Activated CD8-positive, alpha-beta memory T cell treated with anti-CD3 and anti-CD28 coated beads for 4 hours (primary cell): ENCODE measurements at places on chromosomes 4 and X.

- no peak for DNase-seq
Observed at GRCh38 chrX:129744861-129745321, 6.1 kb downstream of the XPNPEP2 start.

DNA sequence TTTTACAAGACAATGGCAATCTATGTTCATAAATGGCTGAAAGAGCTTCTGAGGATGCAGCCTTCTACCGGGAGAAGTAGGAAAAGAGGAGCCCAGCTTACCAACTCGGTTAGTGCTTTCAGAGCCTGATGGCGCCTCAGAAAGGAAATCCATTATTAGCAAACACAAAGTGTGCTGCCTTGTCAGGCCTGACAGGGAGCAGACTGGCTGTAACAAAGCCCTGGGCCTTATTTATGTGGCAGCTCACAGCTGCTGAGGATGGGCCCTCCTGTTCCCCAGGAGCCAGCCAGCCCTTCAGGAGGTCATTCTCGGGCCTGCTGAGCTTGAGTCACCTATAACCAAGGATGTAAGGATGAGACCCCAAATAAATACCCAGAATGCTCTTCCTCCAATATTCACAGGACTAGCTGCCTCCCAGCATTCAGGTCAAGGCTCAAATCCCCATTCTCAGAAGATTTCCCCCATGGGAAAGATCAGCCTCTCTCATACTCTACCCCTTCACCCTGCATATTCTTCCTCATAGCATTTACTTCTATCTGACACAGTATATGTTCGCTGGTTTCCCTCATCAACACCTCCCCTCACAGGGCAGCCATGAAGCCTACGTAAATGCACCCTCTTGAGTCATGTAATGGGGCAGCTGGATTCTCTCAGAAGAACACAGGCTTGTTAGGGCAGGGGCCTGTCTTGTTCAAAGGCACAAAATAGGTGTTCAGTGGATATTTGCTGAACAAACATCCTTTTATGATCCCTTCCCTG, 227.0 kb upstream of the RASGEF1B start:
- DNase-seq, result no peak

DNA sequence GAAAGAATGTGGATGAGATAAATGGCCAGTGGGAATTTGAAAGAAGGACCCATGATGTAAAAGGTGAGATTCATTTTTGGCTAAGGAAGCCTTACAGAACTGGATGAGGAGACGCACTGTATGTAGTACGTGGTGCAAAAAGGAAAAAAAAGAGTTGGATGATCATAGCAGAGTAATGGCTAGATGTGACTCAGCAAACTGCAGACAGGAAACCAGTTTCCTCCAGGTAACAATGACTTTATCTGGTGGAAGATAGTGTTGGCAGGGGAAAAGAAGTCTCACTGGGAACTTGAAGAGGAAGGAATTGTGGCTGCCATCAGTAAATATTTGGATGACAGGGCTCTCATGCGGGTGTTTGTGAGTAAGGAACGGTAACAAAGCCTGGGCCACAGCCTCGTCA, 243.2 kb downstream of the CPE start:
- no peak for DNase-seq

DNA sequence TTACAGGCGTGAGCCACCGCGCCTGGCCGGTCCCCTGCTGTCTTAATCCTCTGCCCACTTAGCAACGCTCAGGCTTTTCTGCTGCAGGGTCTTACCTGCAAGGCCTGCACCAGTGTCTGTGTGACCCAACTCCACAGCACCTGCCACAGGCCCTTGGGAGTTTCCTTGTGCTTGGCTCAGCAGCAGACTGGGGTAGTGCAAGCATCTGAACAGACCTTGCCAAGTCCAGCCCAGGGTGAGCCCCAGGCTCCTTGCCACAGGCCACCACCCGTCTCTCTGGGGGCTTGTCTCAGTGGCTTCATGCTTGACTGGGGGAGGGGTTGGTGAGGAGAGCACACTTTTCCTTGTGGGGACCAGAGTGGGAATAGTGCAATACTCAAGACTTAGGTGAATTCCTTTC, 87.0 kb downstream of the FAM193A start:
- DNase-seq, result no peak

DNA sequence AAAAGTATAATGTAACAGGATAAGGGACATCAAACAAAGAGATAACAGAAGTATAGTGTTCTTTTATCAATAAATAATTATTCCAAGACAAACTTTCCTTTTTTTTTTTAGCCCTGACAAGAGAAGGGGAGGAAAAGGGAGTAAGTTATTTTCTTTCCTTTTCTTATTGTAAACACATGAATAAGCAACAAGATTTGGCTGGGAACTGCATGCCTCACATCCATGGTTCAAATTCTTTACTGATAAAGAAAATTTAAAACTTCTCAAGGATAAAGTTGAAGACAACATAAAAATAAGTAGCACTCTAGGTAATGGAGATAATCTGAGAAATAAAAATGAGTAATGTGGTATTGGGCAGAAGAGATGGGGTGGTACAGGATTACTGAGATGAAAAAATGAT, 71.6 kb downstream of the NEK1 start:
- DNase-seq, result no peak

GRCh38 chr4:137599734-137600133, 67.4 kb upstream of the PCDH18 start:
- DNase-seq, result no peak

DNA sequence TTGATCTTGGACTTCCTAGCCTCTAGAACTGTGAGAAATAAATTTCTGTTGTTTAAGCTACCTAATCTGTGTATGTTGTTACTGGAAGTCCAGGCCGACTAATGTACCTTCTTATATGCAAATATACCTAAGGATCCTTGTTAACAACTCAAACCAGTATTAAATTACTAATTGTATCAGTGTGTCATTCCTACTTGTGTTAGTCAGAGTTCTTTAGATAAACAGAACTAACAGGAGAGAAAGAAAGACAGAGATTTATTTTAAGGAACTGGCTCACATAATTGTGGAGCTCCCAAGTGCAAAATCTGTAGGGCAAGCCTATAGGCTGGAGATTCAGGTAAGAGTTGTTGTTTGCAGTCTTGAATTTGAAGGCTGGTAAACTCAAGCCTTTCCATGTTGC, 120.0 kb downstream of the ADGRL3 start:
- no peak for DNase-seq

DNA sequence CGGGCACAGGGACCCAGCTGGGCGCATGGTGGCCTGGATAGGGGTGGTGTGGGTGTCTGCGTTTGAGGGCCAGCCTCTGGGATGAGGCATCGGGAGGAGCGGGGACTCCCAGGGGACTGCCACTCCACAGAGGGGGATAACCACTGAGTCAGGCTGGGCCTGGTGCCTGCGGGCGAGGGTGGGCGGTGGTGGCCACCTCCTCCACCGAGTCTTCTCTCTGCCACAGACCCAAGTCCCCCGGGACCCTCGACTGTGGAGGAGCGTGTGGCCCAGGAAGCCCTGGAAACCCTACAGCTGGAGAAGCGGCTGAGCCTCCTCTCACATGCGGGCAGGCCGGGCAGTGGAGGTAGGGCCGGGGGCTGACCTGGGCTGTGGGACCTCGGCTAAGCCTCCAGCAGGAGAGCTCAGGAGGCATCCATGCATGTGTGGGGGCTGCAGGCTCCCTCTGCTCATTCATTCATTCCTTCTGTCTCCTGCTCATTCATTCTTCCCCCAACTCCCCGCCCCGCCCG, 26.4 kb downstream of the DOK7 start:
- no peak for DNase-seq

DNA sequence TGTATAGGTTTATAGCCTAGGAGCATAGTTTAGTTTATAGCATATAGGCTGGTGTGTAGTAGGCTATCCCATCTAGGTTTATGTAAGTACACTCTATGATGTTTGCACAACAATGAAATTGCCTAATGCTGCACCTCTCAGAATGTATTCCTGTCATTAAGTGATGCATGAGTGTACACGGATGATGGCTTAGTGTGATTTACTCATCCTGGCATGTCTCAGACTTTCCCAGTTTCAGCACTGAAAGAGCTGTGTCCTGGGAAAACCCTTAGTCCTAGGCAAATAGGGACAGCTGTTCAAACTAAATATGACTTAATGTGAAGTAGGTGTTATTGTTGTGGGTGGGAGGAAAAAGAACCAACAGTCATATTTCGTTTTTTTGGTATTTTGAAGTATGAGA, 264.9 kb upstream of the MAGEB18 start:
- DNase-seq, result no peak

- no peak for DNase-seq
Observed at GRCh38 chrX:38206542-38206941, 14.1 kb downstream of the SRPX start.

DNA sequence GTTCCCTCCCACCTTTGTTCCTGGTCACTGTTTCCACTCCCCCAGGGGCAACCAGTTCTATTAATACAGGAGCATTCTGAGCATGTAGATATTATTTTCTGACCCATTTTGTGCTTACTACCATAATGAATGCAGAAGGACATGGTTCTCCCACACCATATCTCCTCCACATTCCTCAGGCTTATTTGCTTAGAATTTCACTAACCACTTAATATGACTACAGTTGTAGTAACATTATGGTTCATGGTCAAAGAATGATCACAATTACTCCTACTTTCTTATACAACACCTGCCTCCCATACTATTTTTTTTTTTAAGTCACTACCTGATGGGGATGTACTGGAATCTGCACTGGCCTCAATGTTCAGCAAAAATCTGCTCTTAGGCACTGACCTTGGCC, 7.5 kb upstream of the FAM184B start:
- no peak for DNase-seq

- DNase-seq, result no peak
Observed at GRCh38 chr4:182700362-182701160, 216.6 kb downstream of the DCTD start.

DNA sequence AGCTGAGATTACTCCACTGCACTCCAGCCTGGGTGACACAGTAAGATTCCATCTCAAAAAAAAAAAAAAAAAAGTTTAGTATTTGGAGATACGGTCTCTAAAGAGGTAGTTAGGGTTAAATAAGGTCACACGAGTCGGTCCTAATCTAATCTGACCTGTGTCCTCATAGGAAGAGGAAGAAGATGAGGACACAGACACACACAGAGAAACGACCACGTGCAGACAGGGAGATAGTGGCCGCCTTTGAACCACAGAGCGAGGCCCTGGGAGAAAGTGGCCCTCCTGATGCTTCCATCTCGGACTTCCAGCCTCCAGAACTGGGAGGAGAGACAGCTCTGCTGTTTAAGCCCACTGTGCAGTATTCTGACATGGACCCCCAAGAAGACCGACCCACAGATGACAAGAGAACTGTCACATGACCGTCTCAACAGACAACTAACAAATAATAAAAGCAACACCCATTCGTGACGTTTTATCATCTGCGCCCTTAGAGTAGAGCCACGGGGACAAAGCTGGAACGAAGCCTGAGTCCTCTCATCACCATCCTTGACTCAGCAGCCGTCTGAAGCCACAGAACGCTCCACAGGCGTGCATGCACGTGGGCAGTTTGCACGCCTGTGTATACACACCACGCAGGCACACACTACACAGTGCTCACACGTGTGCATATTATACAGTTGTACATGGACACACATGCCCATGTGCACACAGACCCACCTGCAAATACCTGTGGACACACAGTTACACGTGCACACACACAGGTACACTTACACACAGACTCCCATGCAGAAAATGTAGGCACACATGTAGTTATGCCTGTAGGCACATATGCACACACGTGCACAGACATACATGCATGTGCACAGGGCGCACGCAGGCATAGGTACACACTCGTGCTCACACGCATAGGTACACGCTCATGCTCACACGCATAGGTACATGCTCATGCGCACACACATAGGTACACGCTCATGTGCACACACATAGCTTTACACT, 51.7 kb downstream of the FAM53A start:
- DNase-seq, result no peak

GRCh38 chr4:89161841-89162240, 50.5 kb downstream of the TIGD2 start:
- DNase-seq, result no peak

- no peak for DNase-seq
Observed at GRCh38 chr4:177975315-177975987, 533.2 kb upstream of the AGA start.

- DNase-seq, result no peak
Observed at GRCh38 chr4:10816571-10816970, 132.0 kb upstream of the CLNK start.

DNA sequence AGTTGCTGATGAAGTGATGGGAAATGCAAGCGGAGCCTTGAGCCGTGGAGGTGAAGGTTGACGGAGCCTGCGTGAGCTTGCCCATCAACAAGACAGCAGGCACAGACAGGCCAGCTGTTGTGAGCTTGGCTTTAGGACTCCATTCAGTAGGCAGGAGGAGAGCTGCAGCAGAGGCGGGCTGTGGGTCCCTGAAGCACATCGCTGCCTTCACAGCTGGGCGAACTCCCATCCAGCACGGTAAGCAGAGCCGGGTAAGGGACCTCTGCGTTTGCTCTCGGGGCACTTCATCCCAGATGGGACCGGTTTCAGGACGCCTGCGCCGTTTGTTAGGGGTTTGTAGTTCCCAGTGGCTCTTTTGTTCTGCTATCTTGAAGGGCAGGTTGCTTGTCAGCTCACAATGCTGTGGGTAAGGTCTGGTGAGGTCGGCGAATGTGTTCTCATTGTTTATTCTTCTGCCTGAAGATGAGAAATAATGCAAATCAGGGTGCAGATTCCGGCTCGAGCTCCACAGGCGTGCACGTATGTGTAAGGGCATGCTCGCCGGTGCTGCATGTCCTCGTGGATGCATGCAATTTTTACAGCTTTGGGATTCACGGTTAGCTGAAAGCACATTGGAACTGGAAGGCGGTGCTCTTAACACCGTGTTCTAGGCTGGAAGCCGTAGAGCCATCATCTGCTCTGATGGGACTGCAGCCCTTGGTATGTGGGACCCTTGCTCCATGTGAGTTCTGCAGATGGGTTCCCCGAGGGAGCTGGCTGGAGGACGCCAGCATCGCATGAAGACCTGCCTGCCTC, 54.6 kb upstream of the CLDN34 start:
- no peak for DNase-seq

- no peak for DNase-seq
Observed at GRCh38 chr4:143587703-143588102, 74.2 kb downstream of the SMARCA5 start.

GRCh38 chrX:57899064-57899463, 11.2 kb downstream of the ZXDA start:
- no peak for DNase-seq

GRCh38 chrX:78455901-78456300, 128.5 kb upstream of the CYSLTR1 start:
- no peak for DNase-seq

DNA sequence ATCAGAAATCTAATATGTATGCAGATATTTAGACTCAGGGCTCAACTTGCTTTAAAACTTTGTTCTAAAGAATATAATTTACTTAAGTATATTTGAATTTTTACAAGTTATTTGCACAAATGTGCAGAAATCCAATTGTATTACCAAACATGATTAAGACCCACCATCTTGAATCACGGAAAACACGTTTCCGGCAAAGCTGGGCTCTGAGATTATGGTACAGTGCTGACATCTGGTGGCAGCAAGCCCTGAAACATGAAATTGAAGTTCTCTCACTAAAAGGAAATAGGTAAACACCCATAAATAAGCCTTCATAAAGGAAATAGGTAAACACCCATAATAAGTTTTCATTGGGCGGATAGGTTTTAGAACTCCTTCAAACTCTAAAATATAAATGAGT, 98.3 kb upstream of the MAOA start:
- peak; percentile 21 for DNase-seq
